ENCODE measurements at places on chromosomes 1 and 21.

GRCh38 chr21:16667395-16667794 lies 845.4 kb upstream of the CXADR start:
- DNase-seq = no peak

GRCh38 chr1:214438530-214438929 lies 112.9 kb downstream of the PTPN14 start:
- no peak for DNase-seq

DNA sequence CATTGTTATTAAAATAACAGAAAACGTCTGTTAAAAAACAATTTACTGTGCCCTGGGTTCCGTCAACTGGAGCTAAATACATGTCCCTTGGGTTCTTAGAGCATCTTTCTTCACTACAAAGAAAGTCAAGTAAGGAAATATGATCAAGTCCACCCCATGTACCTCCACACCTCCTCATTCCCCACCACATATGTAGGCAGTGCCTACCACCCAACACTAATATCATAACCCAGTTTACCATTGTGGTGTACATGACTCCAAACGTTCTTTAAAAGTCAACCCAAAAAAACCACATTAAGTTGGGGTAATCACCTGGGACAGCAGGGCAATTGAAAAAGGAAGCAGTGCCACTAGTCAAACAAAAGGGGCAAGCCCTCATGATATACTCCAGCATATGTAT lies 7.8 kb upstream of the LRRC52 start:
- DNase-seq = no peak

DNA sequence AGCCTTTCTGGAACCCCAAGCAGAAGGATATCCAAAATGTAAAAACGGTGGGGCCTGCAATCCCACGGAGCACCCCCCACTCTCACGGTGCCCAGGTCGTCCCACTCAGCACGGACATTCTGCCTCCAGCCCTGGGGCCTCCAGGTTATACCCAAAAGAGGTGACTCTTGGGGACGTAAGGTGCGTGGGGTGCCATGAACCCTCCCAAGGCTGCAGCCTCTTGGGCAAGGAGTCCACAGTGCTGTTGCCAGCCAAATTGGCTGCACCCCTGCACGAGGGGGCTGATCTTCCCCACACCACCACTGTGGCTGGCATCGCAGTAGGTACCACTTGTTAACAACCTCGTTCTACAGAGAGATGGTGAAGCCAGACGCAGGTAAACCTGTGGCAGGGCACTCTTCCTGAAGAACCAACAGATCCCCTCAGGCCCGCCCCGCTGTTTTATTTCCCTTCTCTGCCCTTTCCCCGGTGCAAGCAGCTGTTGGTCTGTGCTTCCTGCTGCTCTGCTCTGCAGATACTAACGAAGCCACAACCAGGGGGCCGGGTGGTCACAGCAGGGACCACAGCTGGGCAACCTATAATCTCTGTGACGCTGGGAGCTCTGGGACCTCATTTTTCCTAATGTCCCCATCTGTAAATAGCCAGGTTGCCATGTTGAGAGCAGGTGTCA lies 8.7 kb downstream of the TFF3 start:
- DNase-seq = no peak

DNA sequence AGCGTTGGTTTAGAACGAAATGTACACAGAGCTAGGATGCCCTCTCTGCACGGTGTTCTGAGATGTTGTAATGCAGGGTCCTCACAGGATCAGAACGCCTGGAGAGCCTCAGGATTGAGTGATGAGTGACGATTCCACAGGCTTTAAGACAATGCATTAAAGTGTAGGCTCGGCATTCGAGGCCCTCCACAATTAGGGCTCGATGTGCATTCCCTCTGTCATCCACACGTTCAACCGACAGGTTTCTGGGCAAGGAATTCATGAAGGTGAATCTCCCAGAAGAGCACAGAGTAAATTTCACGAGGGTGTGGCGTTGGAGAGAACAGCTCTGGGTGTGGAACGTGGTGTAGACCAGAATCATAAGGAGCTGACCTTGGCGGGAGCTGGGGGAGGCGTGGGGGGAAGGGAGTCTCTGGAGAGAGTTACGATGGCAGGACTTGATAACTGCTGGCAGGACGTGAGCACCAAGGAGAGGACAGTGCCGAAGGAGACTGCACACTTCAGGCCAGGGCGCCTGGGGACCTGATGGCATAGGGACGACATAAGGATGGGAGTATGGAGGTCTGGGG lies 51.0 kb upstream of the EFHD2 start:
- no peak for DNase-seq

Measured in spinal cord (tissue), 10 donors.